Suppressor macrophage treated with lipopolysaccharide for 4 hours (primary cell): ENCODE measurements at places on chromosomes 16 and 17.

DNA sequence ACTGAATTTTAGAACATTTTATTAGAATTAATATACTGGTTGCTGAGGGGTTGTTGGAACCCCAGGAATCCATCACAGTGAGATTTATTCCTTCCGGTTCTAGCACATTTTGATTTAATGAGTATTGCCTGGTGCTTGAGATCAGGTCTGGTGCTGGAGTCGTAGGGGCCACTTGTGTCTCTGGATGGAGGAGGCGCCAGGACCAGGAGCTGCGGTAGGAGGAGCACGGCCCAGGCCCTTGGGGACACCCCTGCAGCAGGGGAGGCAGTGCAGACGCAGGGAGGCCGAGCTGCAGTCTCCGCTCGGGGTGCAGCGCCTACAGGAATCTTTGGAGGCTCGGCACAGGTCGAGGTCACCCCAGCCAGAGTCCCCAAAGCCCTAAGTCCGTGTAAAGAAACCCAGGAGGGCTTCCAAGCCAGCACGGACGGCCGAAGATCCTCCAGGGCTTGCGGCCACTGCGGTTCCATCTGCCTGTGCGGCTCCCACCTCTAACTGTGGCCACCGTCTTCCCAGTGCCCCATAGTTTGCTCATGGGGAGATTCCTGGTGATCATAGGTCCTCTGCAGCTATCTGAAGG lies 66.2 kb upstream of the CREBBP start:
- DNase-seq = no peak

DNA sequence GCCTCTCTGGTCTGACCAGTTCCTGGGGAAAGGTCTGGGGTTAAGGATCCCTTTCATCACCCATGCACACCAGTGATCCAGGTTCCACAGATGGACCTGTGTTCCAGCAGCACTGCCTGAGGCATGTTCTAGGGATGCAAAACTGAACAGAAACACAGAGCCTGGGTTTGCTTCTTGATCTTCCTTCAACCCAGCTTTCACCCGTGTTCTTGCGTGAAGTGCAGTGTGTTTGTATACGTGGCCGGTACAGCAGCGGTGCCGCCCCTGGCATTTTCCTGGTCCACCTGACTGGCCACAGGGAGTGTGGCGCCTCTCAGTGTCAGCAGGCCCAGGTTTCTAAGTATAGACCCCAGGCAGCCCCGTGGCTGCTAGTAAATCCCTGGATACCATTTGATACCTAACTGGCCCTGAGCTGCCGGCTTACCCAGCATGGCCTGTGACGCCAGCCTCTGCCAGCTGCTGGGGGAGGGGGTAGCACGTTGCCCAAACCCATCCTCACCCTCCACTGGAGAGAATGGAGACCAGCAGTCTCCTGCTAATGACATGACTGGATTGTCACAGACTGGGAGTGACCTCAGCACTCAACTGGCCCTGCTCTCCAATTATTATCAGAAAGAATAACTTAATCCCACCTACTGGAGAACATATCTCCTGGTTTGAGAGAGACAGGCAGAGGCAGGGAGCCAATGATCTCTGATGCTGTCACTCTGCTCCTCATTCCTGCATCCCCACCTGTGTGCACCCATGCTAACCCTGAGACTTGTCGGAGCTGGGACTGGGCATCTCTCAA lies 59.2 kb upstream of the LGALS9 start:
- no peak for DNase-seq

DNA sequence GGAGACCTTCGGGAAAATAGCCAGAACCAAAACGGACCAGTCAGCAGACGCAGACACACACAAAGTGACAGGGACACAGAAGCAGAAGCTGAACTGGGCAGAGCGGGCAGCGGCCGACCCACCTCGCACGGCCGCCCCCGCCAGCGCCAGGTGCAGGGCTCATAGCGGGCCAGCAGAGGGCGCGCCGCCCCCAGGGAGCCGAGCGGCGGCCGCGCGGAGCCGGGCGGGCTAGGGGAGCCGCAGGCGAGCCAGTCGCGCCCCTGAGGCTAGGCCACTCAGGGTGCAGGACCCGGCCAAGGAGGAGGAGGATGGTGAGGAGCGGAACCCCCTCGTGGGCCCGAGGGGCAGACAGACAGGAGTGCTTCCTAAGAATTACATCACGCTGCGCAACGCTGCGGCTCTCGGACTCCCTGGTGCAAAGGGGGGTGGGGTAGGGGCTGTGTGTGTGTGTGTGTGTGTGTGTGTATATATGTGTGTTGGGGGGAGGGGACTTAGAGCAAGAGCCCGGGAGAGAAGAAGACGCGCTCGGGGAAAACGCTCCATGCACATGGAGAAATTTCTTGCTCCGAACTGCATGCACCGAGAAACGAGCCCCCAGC lies 913 bp upstream of the NOG start:
- peak; percentile 74 for DNase-seq

- DNase-seq = peak; percentile 18
These were observed 44.1 kb downstream of the CYB5D2 start for GRCh38 chr17:4187076-4187475.
